Stimulated activated CD8-positive, alpha-beta memory T cell treated with anti-CD3 and anti-CD28 coated beads, Interleukin-12 subunit alpha, Interleukin-12 subunit beta, amount 100 ng/mL, for 1 hour (primary cell): ENCODE measurements at places on chromosomes 6 and 20.

DNA sequence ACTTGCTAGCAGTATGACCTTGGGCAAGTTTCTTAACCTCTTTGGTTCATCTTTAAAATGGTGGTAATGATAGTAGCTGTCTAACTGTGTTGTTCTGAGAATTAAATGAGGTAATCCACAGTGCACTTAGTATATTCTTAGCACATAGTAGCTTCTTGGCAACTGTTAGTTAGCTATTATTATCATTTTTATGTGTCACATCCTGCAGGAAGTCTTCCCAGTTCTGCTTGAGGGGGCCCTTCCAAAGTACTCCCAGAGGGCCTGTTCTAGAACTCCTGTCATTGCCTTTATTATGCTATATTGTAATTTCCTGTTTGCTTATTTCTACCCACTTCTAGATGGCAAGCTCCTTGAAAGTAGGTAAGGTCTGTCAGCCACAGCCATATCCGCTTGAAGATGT lies 30.6 kb downstream of the ANKS1A start:
- no peak for DNase-seq

DNA sequence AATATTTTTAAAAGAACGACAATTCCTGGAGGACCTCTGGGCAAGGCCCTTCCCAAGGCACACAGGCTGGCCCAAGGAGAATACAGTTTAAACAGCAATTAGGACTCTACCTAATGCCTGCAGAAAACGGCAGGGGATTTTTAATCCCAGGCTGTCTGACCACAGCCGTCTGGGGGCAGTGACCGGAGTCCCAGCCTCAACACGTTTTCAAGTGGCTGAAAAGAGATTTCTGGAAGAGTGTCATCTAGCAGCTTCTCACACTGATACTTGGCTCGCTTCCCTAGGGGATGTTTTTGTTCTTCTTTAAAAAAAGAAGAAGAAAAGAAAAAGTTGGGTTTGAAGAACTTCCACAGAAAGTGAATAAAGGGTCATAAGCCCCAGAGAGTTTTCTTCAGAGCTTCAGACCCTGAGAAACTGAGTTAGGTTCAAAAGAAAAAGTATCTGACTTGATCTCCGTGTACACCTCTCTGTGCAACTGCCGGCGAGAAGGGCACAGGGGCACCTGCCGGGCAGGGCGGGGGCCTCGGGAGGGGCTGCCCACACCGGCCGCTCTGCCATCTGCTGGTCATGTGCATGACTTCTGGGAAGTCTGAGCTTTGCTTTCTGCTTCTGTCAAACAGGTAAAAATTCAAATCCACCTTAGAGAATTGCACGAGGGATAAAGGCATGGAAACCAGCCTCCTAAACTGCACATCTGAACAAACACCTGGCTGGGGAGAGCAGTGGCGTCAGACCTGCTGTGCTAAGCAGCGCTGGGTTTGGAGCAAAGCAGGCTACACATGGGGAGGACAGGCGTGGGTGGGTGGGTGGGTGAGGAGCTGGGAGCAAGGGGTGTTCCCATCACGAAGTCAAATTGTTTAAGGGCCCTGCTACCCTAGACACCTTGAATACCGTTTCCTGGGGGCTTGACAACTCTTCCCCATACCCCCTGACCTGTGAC lies 33.0 kb downstream of the RRBP1 start:
- peak; percentile 4 for DNase-seq

DNA sequence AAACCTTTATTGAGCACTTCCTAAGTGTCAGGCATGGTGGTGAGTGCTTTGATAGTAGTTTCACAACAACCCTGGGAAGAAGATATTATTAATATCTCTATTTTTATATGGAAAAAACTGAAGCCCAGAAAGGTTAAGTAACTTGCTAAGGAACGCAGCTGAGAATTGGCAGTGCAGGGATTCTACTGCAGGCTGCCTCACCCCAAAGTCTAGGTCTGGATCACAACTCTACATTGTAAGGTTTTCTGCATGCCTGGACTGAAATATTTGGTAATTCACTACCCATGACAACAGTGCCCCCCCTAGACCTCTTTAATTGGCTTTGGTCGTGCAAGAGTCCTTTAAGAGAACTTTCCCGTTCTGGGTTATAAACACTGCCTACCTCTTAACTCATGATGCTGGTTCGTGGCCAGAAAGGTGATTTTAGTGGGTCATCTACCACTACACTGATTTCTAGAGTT lies 67.1 kb upstream of the KCNQ5 start:
- no peak for DNase-seq

DNA sequence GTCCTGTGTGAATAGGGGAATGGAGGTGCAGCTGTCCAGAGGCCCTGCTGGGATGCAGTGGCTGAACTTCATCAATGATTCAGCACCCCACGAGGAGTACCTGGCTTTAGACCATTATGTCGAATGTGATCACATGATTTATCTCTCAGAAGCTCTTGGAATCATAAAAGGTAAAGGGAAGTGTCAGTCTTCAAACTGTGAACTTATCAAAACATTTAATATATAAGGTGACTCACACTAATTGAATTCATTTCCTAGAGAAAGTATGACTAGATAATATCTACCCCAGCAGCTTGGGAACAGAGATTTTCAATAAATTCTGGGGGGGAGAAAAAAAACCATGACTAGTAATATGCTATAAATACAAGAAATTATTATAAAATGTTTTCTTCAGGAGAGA lies 29.5 kb downstream of the ALDH8A1 start:
- DNase-seq, result no peak

DNA sequence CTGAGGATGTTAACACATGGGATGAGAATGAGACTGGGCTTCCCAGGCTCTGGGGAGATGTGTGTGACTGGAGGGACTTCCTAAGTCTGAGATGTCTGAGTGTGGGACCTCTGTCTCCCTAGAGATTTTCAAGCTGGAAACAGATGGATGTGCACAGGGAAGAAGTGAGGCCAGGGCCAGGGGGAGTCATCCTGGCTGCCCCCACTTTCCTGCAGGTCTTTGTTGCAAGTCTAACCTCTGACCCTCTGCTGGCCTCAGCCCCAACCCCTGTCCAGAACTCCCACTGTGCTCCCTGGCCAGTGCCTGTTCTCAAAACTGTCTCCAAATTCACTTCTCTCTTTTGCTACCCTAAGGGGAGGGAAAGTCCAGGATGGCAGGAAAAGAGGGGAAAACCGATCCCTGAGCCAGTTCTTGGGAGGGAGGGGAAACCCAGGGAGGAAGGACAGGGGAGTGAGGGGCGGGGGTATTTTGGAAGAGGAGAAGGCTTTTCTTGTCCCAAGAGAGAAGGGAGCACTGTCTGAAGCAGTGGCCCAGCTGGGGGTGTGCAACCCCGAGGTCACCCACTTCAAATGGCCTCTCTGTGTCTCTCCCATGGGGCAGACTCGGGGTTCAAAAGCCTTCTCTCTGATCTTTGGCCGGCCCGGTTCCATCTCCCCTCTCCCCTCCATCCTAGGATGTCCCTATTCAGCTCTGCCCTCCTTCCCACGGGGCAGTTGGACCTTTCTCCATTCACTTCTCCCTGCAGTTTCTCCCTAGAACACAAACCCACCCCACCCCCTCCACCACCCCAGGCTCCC lies 3.1 kb downstream of the PPP1R18 start:
- no peak for DNase-seq

- no peak for DNase-seq
Measured at GRCh38 chr20:35561268-35561667, 19.4 kb downstream of the ERGIC3 start.

DNA sequence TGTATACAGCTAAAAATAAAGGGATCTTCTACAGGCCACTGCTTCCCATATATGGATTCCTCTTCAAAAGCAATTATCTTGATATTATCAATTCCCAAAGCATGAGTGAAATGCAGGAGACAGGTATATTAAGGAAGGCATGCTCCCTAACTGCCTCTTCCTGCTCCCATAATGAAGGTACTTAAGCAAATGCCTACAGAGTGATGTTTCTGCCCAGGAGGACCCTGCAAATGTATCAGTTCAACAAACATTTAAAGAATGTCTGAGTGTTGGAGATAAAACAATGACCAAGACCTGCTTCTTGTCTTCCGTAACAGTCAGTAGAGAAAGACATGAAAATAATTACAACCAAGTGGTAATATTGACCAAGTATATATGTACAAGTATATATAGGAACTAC lies 4.2 kb downstream of the UBE2J1 start:
- DNase-seq, result no peak

GRCh38 chr6:140879946-140880345 lies 1252.8 kb upstream of the GJE1 start:
- DNase-seq, result no peak

- DNase-seq, result no peak
Measured at GRCh38 chr6:161200610-161201370, 73.1 kb downstream of the AGPAT4 start.

GRCh38 chr20:15076785-15077184 lies 739.4 kb upstream of the FLRT3 start:
- no peak for DNase-seq

GRCh38 chr6:132005178-132005577 lies 54.0 kb upstream of the CCN2 start:
- no peak for DNase-seq

- no peak for DNase-seq
Measured at GRCh38 chr20:37396416-37397075, 50.6 kb downstream of the SRC start.

GRCh38 chr20:23508449-23509229 lies 17.7 kb downstream of the CST8 start:
- DNase-seq, result no peak

DNA sequence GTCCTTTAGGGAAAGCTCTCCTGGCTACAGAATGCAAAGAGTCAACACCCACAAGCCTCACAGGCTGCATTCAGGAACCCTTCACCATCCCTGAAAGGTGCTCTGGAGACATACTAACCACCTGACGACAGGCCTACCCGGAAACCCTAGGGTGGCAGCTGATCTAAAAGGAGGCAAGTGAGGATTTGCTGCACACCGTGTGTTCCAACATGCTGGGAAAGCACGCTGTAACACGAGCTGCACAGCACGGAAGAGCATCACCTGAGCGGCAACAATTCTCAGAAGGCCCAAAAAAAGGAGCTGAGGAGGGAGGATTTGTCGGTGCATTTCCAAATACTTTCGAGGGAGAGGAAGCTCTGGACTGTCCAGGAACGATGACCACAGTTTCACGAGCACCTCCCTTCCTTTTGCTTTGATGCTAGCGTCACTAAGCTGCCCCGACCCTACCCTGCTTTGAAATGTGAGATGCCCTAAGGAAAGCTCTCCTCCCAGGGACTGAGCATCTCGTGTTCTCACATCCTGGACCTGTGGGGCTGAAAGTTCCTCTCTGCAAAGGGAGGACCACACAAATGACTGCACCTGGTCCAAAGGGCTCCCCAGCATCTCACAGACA lies 87.0 kb downstream of the PPP1R3G start:
- DNase-seq, result no peak

- DNase-seq, result no peak
Measured at GRCh38 chr6:111774346-111774703, 98.9 kb downstream of the FYN start.

- no peak for DNase-seq
Measured at GRCh38 chr20:34222208-34222607, 19.0 kb upstream of the ASIP start.

- no peak for DNase-seq
Measured at GRCh38 chr20:46291401-46291800, 16.9 kb downstream of the CDH22 start.

DNA sequence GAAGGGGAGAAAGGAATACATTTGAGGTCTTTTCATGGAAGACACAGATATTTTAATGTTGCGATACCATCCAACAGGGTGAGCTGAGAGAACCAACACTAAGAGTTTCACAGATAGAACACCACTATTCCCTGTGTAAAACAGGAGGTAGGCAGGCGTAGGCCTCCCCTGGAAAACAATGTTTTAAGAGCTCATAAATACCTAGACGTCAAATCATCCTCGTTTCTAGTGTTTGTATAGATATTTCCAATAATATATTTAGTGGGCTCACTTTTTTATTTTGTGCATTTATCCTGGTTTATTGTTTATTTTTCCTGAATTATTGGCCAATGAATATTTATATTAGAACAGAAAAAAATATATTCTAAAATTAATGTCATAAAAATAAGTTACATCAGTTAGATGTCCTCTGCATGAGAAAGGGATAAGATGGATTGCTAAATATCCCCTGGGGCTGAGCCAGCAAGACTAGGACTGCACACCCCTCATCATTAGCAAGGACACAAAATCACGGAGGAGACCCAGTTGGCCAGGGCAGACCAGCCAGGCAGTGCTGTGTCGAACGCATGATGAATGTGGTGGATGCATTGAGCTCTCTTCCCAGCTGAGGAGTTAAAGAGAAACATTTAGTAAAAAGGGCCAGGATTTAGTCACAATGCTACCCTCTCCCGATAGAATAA lies 380.5 kb downstream of the C6orf118 start:
- no peak for DNase-seq

- DNase-seq, result no peak
Measured at GRCh38 chr6:81938991-81939732, 186.7 kb upstream of the TENT5A start.

- no peak for DNase-seq
Measured at GRCh38 chr20:21609981-21610380, 95.5 kb upstream of the PAX1 start.

DNA sequence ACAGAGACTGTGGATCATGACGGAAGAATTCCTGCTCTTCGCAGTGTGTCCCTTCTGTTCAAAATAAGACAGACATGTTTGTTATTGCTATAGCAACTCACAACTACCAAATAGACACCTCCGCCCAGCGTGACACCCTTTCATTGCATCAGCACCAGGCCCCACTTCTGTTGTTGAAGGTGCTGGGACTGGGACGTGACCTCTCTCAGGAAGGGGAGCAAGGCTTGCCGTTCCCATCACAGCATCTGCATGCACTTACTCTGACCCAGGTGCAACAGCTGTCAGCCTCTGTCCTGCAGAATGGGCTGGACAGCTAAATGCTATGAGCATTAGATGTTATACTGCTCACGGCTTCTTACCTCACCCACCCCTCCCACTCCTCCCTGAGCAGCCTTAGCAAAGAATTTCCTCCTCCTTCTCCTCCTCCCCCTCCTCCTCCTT lies 94.1 kb downstream of the DACT2 start:
- DNase-seq, result no peak

GRCh38 chr6:76972474-76972873 lies 490.8 kb downstream of the HTR1B start:
- DNase-seq, result no peak

DNA sequence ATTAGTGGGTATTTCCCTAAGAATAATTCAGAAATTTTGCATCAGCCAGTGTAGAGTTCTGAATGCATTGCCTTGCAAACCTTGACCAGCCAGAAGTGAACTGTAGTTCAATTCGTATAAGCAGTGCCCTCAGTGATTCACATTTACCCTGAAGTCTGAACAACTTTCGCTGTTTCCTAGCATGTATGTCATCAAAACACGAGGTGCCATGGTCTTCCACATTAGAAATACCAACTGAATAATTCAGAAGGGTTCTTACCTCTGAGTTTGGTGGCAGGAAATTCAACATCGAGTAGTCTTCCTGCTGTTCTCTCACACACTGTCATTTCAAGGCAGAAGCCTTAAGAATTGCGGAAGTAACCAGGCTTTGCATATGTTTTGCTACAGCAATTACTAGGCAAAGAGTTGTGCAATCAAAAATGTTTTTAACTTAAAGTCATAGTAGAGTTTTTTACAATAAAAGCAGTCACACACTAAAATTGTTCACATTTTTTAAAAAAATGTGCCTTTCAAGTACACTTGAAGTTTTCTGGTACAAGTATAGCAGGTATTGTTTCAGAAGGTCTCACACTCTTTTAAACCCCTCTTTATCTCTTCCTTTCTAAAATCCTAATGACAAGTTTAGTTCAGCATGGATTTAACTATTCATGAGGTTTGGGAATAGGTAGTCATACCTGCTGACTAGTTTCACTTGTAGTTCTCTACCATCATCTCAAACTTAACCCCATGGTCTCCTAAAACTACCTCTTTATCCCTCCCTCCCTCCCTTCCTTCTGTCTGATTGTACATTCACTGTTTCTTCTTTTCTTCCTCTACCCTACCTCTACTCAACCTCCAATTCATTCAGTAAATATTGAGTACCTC lies 118.3 kb downstream of the STXBP5 start:
- DNase-seq, result no peak
